Pancreas (tissue), 10 donors: ENCODE measurements at places on chromosomes 16 and 17. TPM values are rescaled to one million over a fixed set of nuclear protein-coding genes. Genes with fewer than 3 reads are reported as not detected.

The DNAI2 gene
- total RNA-seq, result not detected

The CSH1 gene
- total RNA-seq, result not detected

The SYCE1L gene
- total RNA-seq, result 0.52 TPM

The DNAAF8 gene
- 0.55 TPM for total RNA-seq

The CPHXL2 gene
- total RNA-seq, result not detected

The SLFN14 gene
- not detected for total RNA-seq

The SRCAP gene
- total RNA-seq, result 22.5 TPM

The TAX1BP3 gene
- 33.8 TPM for total RNA-seq

DNA sequence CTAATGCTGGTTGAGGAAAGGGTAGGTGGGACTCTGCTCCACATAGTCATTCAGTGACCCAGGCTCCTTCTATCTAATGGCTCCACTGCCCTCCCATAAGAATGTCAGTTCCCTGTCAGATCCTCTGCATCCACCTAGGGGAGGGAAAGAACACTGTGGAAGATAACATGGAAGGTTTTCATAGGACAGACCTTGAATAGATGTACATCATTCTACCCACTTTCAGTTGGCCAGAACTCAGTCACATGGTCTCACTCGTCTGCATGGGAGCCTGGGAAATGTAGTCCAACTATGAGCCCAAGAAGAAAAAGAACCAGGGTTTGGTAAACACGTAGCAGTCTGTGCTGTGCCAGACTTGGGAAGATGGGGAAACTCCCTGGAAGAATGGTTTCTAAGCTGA is 27.1 kb upstream of the SCNN1B start:
- no peaks in the 10 kb centered on the region for H3K4me1 ChIP-seq
- H3K4me3 ChIP-seq, result no peak overlapping the region
- no peaks in the 10 kb centered on the region for H3K36me3 ChIP-seq

GRCh38 chr16:83983491-83983890 is 15.4 kb downstream of the NECAB2 start:
- DNase-seq, result no peak
- H3K4me3 ChIP-seq, result no peak overlapping the region
- no peaks in the 10 kb centered on the region for H3K36me3 ChIP-seq
- H3K27ac ChIP-seq, result no peak overlapping the region
- H3K4me1 ChIP-seq, result no peaks in the 10 kb centered on the region
- no peaks in the 10 kb centered on the region for H3K27me3 ChIP-seq

GRCh38 chr17:419073-419735 is 66.6 kb upstream of the RPH3AL start:
- no peaks in the 10 kb centered on the region for H3K36me3 ChIP-seq
- DNase-seq, result no peak
- no peak overlapping the region for H3K27ac ChIP-seq
- H3K4me3 ChIP-seq, result no peak overlapping the region
- no peaks in the 10 kb centered on the region for H3K4me1 ChIP-seq

DNA sequence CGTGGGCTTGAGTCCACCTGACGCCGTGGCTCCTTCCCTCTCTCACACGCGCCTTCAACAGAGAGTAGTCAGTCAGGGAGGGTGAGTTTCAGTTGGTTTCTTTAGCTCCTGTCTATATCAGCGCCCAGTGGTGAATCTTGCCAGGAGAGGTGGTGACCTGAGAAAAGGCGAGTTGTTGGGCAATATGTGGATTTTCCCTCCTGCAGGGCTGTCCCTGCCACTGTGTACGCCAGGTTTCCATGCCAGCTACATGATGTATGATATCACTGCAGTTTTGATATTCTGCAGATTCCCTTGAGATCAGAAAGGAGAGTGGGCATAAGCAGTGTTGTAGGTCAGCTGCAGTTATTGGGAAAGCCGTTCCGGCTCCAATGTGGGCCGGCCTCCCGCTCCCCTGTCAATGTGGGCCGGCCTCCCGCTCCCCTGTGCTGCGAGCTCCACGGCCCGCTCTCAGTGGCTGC is 31.4 kb downstream of the BANP start:
- H3K27me3 ChIP-seq, result no peaks in the 10 kb centered on the region
- no peaks in the 10 kb centered on the region for H3K36me3 ChIP-seq
- no peak for DNase-seq
- H3K27ac ChIP-seq, result no peak overlapping the region
- H3K4me1 ChIP-seq, result peaks cover 16% of the 10 kb centered on the region

DNA sequence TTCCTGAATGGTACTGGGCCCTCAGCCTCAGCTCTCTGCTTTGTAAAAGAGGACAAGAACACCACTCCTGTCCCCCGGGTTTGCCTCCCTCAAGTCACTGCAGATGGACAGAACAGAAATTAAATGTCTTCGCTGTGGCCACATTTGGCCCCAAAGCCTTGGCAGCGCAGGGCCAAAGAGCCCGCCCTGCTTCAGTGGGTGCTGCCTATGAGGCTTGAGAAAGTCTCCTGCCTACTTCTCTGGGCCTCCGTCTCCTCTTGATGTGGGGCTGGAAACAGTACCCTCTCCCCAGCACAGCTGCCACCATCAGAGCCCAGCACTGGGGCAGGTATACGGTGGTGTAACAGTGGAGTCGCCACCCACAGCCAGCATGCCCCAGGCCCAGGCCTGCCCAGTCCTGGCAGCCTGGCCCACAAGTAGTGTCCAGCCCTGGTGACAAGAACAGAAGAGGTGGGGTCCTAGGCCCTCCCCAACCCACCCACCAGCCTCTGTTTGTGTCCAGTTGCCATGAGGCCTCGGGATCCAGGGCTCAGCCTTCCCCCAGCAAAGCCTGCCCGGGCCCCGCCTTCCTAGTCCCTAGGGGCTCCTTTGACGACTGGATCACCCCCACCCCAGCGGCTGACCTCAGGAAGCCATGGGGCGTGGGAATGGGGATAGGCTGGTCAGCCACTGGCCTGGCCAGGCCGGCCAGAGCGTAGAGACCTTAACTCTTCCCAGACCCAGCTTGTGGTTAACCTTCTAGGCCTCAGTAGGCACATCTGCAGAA is 3.9 kb upstream of the TPPP3 start:
- H3K27me3 ChIP-seq, result no peaks in the 10 kb centered on the region
- peak overlapping the region; percentile 86 for H3K27ac ChIP-seq
- DNase-seq, result peak; percentile 73
- H3K36me3 ChIP-seq, result no peaks in the 10 kb centered on the region

DNA sequence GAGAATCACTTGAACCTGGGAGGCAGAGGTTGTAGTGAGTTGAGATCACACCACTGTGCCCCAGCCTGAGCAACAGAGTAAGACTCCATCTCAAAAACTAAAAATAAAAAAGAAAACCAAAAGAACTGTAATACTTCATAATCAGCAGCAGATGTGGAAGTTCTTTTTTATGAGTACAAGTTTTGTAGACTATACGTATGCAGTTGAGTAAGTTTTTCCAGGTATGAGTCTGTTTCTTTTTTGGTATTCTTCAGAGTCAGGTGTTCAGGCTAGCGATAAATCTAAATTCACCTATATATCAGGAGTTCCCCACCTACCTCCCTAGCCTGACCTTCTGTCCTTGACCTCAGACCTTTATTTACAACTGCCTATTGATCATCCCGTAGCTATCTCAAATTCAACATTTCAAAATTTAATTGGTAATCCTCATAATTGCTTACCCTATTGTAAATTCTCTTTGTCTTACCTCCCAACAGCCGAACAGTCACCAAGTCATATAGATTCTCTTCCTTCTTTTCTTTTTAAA is 10.7 kb downstream of the DCTN5 start:
- peaks cover 6% of the 10 kb centered on the region for H3K36me3 ChIP-seq
- no peaks in the 10 kb centered on the region for H3K27me3 ChIP-seq
- H3K4me1 ChIP-seq, result no peaks in the 10 kb centered on the region
- no peak overlapping the region for H3K27ac ChIP-seq
- H3K4me3 ChIP-seq, result no peak overlapping the region
- DNase-seq, result no peak

GRCh38 chr16:56226845-56227525 is 35.7 kb downstream of the GNAO1 start:
- no peak overlapping the region for H3K27ac ChIP-seq
- no peaks in the 10 kb centered on the region for H3K36me3 ChIP-seq
- no peak for DNase-seq
- H3K4me3 ChIP-seq, result no peak overlapping the region

- no peak overlapping the region for H3K27ac ChIP-seq
- no peak overlapping the region for H3K4me3 ChIP-seq
- no peak for DNase-seq
- no peaks in the 10 kb centered on the region for H3K27me3 ChIP-seq
- no peaks in the 10 kb centered on the region for H3K36me3 ChIP-seq
These were observed 653.2 kb downstream of the HS3ST4 start for GRCh38 chr16:26344976-26345375.

GRCh38 chr17:27489045-27489715 is 32.9 kb downstream of the KSR1 start:
- no peak overlapping the region for H3K27ac ChIP-seq
- H3K4me3 ChIP-seq, result no peak overlapping the region
- no peak for DNase-seq
- peaks cover 22% of the 10 kb centered on the region for H3K4me1 ChIP-seq
- H3K36me3 ChIP-seq, result no peaks in the 10 kb centered on the region
- no peaks in the 10 kb centered on the region for H3K27me3 ChIP-seq

DNA sequence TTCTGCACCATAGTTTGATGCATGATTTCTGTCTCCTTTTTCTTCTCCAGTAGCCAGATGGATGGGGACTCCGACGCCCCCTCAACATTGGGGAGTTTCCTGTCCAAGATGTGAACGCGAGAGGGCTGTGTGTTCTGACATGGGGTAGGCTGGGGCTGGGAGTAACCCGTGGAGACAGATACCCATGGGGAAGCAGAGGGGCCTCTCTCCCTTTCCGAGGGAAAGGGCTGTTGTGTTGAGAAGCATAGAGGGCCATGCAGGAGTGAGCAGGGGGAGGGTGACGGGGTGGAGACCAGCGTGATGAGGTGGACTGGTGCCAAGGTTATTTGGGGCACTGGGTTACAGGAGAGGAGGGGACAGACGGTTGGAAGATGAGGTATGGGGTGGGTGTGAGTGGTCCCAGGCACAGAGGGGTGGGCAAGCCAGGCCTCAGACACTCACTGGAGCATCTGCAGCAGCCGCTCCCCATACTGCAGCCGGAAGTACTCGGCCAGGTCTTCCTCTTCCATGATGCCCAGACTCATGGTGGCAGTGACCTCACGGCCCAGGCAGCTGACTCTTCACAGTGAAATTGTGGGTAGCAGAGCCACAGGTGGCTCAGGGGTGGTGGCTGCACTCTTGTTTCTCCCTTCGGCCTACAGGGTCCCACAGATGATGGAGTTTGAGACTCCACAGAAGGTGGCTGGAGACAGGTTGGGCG is 400 bp downstream of the CCDC42 start:
- H3K27ac ChIP-seq, result no peak overlapping the region
- H3K4me1 ChIP-seq, result no peaks in the 10 kb centered on the region
- no peak overlapping the region for H3K4me3 ChIP-seq
- H3K36me3 ChIP-seq, result no peaks in the 10 kb centered on the region
- no peaks in the 10 kb centered on the region for H3K27me3 ChIP-seq
- no peak for DNase-seq

DNA sequence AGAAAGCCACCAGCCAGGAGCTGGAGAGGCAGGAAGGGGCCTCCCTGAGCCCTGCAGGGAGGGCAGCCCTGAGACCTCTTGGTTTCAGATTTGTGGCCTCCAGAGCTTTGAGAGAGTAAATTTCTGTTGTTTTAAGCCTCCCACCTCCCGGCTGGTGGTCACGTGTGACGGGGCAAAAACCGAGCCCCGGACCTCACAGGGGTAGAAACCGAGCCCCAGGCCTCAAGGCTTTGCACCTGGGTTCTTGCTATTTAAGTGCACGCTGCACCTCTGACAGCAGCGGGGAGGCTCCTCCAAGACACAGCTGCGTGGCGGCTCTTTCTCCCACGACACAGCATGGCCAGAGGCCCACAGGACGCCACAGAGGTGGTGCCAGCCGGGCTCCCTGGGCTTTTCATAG is 17.4 kb upstream of the ZC3H18 start:
- H3K27ac ChIP-seq, result no peak overlapping the region
- H3K36me3 ChIP-seq, result no peaks in the 10 kb centered on the region
- H3K4me1 ChIP-seq, result no peaks in the 10 kb centered on the region
- H3K4me3 ChIP-seq, result no peak overlapping the region

DNA sequence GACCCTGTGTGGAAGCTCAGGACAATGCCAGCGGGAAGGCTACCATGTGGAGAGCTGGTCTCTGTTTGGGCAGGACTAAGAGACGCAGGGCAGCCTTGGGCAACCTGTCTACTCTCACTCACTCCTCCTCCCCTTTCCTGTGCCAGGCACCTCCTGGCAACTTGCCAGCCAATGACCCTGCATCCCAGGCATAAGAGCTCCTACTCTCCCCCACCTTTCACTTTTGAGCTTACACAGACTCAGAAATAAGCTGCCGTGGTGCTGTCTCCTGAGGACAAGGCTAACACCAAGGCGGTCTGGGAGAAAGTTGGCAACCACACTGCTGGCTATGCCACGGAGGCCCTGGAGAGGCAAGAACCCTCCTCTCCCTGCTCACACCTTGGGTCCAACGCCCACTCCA is 2.6 kb downstream of the HBM start:
- H3K36me3 ChIP-seq, result no peaks in the 10 kb centered on the region
- DNase-seq, result no peak
- H3K27me3 ChIP-seq, result no peaks in the 10 kb centered on the region
- H3K4me3 ChIP-seq, result no peak overlapping the region

- H3K4me3 ChIP-seq, result no peak overlapping the region
- H3K27ac ChIP-seq, result no peak overlapping the region
- no peaks in the 10 kb centered on the region for H3K4me1 ChIP-seq
- H3K36me3 ChIP-seq, result no peaks in the 10 kb centered on the region
- H3K27me3 ChIP-seq, result no peaks in the 10 kb centered on the region
These were observed 13.5 kb upstream of the MTMR4 start for GRCh38 chr17:58527949-58528348.

- H3K4me3 ChIP-seq, result no peak overlapping the region
- H3K36me3 ChIP-seq, result no peaks in the 10 kb centered on the region
- no peaks in the 10 kb centered on the region for H3K27me3 ChIP-seq
- H3K4me1 ChIP-seq, result no peaks in the 10 kb centered on the region
These were observed 452.0 kb downstream of the SOX9 start for GRCh38 chr17:72572604-72573491.

GRCh38 chr16:20904507-20905081 is 4.0 kb downstream of the LYRM1 start:
- H3K4me3 ChIP-seq, result no peak overlapping the region
- no peaks in the 10 kb centered on the region for H3K27me3 ChIP-seq
- no peak overlapping the region for H3K27ac ChIP-seq
- H3K36me3 ChIP-seq, result no peaks in the 10 kb centered on the region
- no peak for DNase-seq

GRCh38 chr16:85980686-85981085 is 81.7 kb downstream of the IRF8 start:
- H3K4me1 ChIP-seq, result no peaks in the 10 kb centered on the region
- no peak for DNase-seq
- no peaks in the 10 kb centered on the region for H3K27me3 ChIP-seq
- no peaks in the 10 kb centered on the region for H3K36me3 ChIP-seq

DNA sequence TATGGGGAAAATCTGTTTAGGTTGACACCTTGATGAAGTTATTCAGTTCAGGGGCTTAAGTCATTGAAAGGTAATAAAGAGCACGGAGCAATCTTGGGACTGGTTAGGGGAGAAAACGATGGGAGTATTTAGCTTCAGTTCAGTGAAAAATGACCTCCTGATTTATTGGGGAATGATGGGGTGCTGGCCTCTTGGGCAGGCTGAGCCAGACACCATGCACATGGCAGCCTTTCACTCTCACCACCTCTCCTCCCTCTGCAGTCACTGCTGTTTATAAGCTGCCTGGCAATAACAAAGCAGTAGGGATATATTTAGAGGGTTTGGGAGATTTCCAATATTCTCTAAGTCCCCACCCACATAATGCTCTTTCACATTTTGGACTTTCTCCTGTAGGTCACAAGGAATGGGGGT is 140.5 kb upstream of the HS3ST2 start:
- no peaks in the 10 kb centered on the region for H3K4me1 ChIP-seq
- no peaks in the 10 kb centered on the region for H3K27me3 ChIP-seq
- H3K4me3 ChIP-seq, result no peak overlapping the region
